ENCODE measurements at places on chromosomes 12 and 14. TPM values are rescaled to one million over a fixed set of nuclear protein-coding genes. Genes with fewer than 3 reads are reported as not detected.

The OVCH1 gene
- not detected for total RNA-seq

The EGLN3 gene
- 0.12 TPM for total RNA-seq

The KCNH5 gene
- not detected for total RNA-seq

The CIT gene
- 33.8 TPM for total RNA-seq

The NGB gene
- total RNA-seq = not detected

The KCNC2 gene
- not detected for total RNA-seq

The TTC6 gene
- total RNA-seq = not detected

The SLC25A47 gene
- total RNA-seq = 0.16 TPM

The SLC38A4 gene
- 11.0 TPM for total RNA-seq

The ZNF385A gene
- total RNA-seq = 3.4 TPM

The CLEC7A gene
- total RNA-seq = not detected

The RIPK3 gene
- total RNA-seq = 29.0 TPM

The FOXN4 gene
- not detected for total RNA-seq

The TNFAIP2 gene
- total RNA-seq = 83.2 TPM

The SMAGP gene
- 31.5 TPM for total RNA-seq

The ARHGEF40 gene
- 87.1 TPM for total RNA-seq

The CEBPE gene
- total RNA-seq = not detected

The NRXN3 gene
- total RNA-seq = 0.32 TPM

The KLRF1 gene
- total RNA-seq = 0.16 TPM

The SLC2A3 gene
- 74.5 TPM for total RNA-seq

The VAMP1 gene
- 10.6 TPM for total RNA-seq

The KCNJ8 gene
- total RNA-seq = 2.3 TPM

The CYP46A1 gene
- total RNA-seq = 0.36 TPM

The PPP1R36 gene
- total RNA-seq = 2.9 TPM

The PLBD2 gene
- total RNA-seq = 58.2 TPM

The ALDH1L2 gene
- total RNA-seq = 58.7 TPM

The KTN1 gene
- 106 TPM for total RNA-seq

The GZMB gene
- not detected for total RNA-seq

The PLEKHA5 gene
- total RNA-seq = 39.7 TPM

The KRT8 gene
- total RNA-seq = 0.65 TPM

The NOVA1 gene
- 7.8 TPM for total RNA-seq

The SOAT2 gene
- 0.49 TPM for total RNA-seq

The TAS2R31 gene
- total RNA-seq = 10.9 TPM

The PTPRQ gene
- 2.2 TPM for total RNA-seq

The PLEKHG7 gene
- not detected for total RNA-seq

The TPPP2 gene
- total RNA-seq = not detected

The CCDC197 gene
- total RNA-seq = not detected

The RTL1 gene
- not detected for total RNA-seq

The ITGA7 gene
- total RNA-seq = 4.4 TPM

The MSRB3 gene
- total RNA-seq = 74.6 TPM

The DHRS2 gene
- not detected for total RNA-seq

The CACNA1C gene
- total RNA-seq = 70.7 TPM

The FAM90A1 gene
- total RNA-seq = 0.16 TPM

The LRRIQ1 gene
- 1.1 TPM for total RNA-seq

The LACRT gene
- not detected for total RNA-seq

The GCN1 gene
- 145 TPM for total RNA-seq

The MGP gene
- not detected for total RNA-seq

The NFYB gene
- total RNA-seq = 16.5 TPM

The PHC1 gene
- 23.4 TPM for total RNA-seq

The GRIP1 gene
- 0.81 TPM for total RNA-seq

The JAG2 gene
- total RNA-seq = 2.3 TPM

The EPYC gene
- total RNA-seq = not detected

The SLC7A7 gene
- total RNA-seq = 10.2 TPM

The PLEKHD1 gene
- under 0.01 TPM for total RNA-seq

The RSRC2 gene
- total RNA-seq = 38.3 TPM

The CMA1 gene
- total RNA-seq = not detected

The SNW1 gene
- 47.7 TPM for total RNA-seq

Measured in hair follicle dermal papilla cell (primary cell).